Natural killer cell (primary cell): ENCODE measurements at places on chromosomes 4 and X. TPM values are rescaled to one million over a fixed set of nuclear protein-coding genes. Genes with fewer than 3 reads are reported as not detected.

DNA sequence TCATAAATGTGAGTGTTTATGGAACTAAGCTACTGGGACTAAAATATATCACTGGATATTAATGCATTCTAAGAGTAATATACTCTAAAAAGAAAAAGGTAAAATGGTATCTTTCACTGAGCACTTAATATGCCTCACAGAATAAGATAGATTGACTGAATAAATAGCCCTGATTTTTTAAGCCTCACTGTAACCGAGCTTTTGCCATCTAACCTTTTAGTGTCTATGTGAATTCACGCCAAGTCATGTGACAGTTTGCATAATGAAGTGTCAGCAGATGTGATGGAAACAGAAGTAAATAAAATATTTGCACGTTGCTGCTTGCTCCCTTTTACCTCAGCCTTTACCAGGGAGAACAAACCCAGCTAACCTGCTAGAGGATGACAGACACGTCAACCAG, 119.7 kb upstream of the NWD2 start:
- DNase-seq, result no peak
- no peaks in the 10 kb centered on the region for H3K36me3 ChIP-seq
- no peak overlapping the region for H3K4me3 ChIP-seq
- no peaks in the 10 kb centered on the region for H3K4me1 ChIP-seq
- no peak overlapping the region for H3K27ac ChIP-seq

- H3K4me3 ChIP-seq, result no peak overlapping the region
- H3K36me3 ChIP-seq, result no peaks in the 10 kb centered on the region
- peaks cover 7% of the 10 kb centered on the region for H3K4me1 ChIP-seq
- no peak overlapping the region for H3K27ac ChIP-seq
- H3K27me3 ChIP-seq, result no peaks in the 10 kb centered on the region
Measured at GRCh38 chr4:7074426-7074825, 6.6 kb upstream of the GRPEL1 start.

GRCh38 chrX:13258052-13258444, 61.8 kb downstream of the ATXN3L start:
- no peak overlapping the region for H3K4me3 ChIP-seq
- H3K27me3 ChIP-seq, result no peaks in the 10 kb centered on the region
- DNase-seq, result no peak
- H3K36me3 ChIP-seq, result no peaks in the 10 kb centered on the region
- peaks cover 11% of the 10 kb centered on the region for H3K4me1 ChIP-seq

DNA sequence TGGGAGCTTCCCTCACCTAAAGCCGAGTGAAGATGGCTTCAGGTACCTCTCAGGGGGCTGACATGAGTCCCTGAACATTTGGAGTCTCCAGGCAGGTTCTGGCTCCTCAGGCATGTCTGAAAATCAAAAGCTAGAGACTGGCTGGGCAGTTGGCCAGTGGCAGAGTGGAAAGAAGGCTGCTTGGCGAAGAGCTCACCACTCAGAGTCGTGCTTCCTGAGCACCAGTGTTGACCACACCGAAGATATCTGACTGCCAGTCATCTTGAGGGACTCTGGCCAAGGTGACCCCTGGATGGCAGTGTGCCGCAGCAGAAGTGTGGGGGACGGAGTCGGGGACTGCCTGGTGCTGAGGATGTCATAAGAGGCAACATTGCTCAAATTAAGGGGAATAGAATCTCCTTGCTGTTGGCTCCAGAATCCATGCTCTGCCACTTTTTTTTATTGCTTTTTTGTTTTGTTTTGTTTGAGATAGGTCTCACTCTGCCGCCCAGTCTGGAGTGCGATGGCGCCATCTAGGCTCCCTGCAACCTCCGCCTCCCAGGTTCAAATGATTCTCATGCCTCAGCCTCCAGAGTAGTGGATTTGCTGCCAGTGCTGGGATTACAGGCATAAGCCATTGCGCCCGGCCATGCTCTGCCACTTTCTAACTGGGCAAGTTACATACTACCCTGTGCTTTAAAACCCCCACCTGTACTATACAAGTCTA, 172.5 kb upstream of the GATB start:
- H3K27ac ChIP-seq, result no peak overlapping the region
- no peaks in the 10 kb centered on the region for H3K4me1 ChIP-seq
- no peak overlapping the region for H3K4me3 ChIP-seq
- H3K36me3 ChIP-seq, result no peaks in the 10 kb centered on the region
- DNase-seq, result no peak
- no peaks in the 10 kb centered on the region for H3K27me3 ChIP-seq

DNA sequence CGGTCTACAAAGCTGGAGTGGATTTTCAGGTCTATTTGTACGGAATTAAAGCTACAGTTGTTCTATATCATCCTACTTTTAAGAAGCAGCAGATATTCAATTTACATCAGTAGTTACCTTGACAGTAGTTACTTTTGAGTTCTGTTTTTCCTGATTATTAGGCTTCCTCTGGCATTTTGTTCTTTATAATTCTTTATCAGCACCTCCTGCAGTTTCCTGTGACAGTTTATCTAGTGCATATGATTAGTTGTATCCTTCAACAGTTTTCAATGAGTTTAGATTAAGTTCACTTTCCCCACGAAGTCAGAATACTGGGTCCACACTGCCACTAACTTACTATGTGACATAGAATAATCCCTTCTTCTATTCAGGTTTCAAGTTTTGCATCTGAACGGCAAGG, 71.7 kb downstream of the IDS start:
- H3K4me3 ChIP-seq, result no peak overlapping the region
- no peaks in the 10 kb centered on the region for H3K27me3 ChIP-seq
- no peak for DNase-seq
- H3K36me3 ChIP-seq, result no peaks in the 10 kb centered on the region

- no peak for DNase-seq
- H3K4me3 ChIP-seq, result no peak overlapping the region
- H3K4me1 ChIP-seq, result no peaks in the 10 kb centered on the region
Measured at GRCh38 chr4:124181039-124181438, 531.5 kb downstream of the ANKRD50 start.

- DNase-seq, result no peak
- H3K4me1 ChIP-seq, result peaks cover 4% of the 10 kb centered on the region
- no peak overlapping the region for H3K27ac ChIP-seq
- H3K4me3 ChIP-seq, result no peak overlapping the region
- no peaks in the 10 kb centered on the region for H3K36me3 ChIP-seq
- no peaks in the 10 kb centered on the region for H3K27me3 ChIP-seq
Measured at GRCh38 chr4:7753931-7754465, 185.7 kb downstream of the AFAP1 start.

DNA sequence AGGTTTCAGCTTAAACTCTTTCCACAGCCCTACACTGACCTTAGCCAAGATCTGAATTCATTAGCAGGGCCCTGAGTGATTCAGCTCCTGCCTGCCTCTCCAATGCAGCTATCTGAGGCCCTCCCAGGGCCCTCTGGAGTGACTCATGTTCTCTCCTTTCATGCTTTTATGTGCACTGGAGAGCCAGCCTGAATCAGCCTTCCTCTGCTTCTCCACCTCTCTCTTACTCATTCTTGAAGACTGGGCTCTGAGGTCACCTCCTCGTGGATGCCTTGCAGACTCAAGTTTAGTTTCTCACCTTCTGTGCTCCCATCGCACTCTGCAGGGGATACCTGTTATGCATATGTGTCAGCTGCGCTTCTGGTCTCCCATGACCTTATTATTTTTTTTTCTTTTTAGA, 3.1 kb upstream of the OCIAD2 start:
- DNase-seq, result no peak
- no peak overlapping the region for H3K27ac ChIP-seq
- H3K27me3 ChIP-seq, result no peaks in the 10 kb centered on the region
- no peak overlapping the region for H3K4me3 ChIP-seq

DNA sequence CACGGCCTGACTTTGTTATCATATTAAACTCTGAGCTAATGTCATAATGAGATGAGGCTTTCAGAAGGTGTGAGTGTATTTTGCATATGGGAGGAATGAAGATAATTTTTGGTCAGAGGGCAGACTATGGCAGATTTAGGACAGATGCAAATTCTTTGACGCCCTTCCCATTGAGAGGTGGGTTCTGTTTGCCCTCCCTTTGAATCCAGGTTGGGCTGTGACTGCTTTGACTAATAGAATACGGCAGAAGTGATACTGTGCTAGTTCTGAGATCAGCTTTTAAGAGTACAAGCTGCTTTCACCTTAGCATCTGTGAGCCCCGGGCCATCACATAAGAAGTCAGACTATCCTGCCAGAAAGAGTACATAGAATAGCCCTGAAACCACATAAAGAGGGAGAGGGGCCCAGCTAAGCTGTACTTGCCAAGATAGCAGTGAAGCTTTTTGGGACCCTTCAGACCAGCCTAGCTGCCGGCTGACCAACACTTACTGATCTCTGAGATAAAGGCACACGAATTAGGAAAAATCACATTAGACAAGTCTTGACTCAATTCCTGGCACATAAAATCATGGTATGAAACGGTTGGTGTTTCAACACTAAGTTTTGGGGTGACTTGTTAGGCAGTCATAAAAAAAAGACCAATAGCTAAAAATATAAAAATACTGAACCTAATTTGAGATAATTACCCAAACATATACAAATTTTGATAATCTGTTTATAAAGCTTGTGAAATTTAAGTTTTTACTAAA, 166.7 kb upstream of the SH3RF1 start:
- no peaks in the 10 kb centered on the region for H3K36me3 ChIP-seq
- H3K4me1 ChIP-seq, result peaks cover 8% of the 10 kb centered on the region
- no peak overlapping the region for H3K27ac ChIP-seq
- no peak overlapping the region for H3K4me3 ChIP-seq
- DNase-seq, result no peak
- H3K27me3 ChIP-seq, result no peaks in the 10 kb centered on the region

GRCh38 chr4:11614426-11614825, 185.7 kb upstream of the HS3ST1 start:
- H3K27me3 ChIP-seq, result no peaks in the 10 kb centered on the region
- H3K27ac ChIP-seq, result no peak overlapping the region
- no peak for DNase-seq
- H3K36me3 ChIP-seq, result no peaks in the 10 kb centered on the region
- H3K4me3 ChIP-seq, result no peak overlapping the region

- no peak for DNase-seq
- no peaks in the 10 kb centered on the region for H3K27me3 ChIP-seq
- no peak overlapping the region for H3K27ac ChIP-seq
- no peak overlapping the region for H3K4me3 ChIP-seq
- no peaks in the 10 kb centered on the region for H3K36me3 ChIP-seq
- H3K4me1 ChIP-seq, result no peaks in the 10 kb centered on the region
Measured at GRCh38 chr4:176830971-176831370, 38.2 kb upstream of the VEGFC start.

DNA sequence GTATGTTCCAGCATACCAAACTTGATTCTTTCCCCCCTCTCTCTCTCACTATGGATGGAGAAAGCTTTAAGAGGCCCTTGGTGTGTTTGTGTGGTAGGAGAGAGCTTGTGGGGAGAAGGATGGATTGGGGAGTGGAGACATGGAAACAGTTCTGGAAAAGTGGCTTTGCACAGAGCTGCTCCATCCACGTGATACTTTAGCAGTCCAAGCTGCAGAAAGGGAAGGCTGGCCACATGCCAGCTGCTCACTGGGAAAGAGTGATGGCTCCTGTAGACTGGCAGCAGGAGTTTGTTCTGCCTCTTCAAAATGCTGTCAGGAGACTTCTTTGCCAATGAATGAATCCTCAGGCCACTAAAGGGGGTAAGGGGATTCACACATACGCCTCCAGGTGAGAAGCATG, 21.7 kb upstream of the SEC24B start:
- DNase-seq, result no peak
- no peaks in the 10 kb centered on the region for H3K27me3 ChIP-seq
- H3K4me3 ChIP-seq, result no peak overlapping the region

- no peaks in the 10 kb centered on the region for H3K36me3 ChIP-seq
- H3K27ac ChIP-seq, result no peak overlapping the region
- H3K4me1 ChIP-seq, result no peaks in the 10 kb centered on the region
- DNase-seq, result no peak
Measured at GRCh38 chr4:87399148-87399547, 8.2 kb upstream of the HSD17B11 start.

- no peak for DNase-seq
- H3K4me3 ChIP-seq, result no peak overlapping the region
- H3K36me3 ChIP-seq, result no peaks in the 10 kb centered on the region
- no peak overlapping the region for H3K27ac ChIP-seq
- no peaks in the 10 kb centered on the region for H3K4me1 ChIP-seq
Measured at GRCh38 chr4:123921339-123921738, 524.7 kb downstream of the SPRY1 start.

GRCh38 chrX:120485315-120485637, 16.2 kb upstream of the LAMP2 start:
- peak overlapping the region; percentile 87 for H3K4me3 ChIP-seq
- no peak for DNase-seq
- H3K27ac ChIP-seq, result peak overlapping the region; percentile 85
- no peaks in the 10 kb centered on the region for H3K27me3 ChIP-seq
- peaks cover 23% of the 10 kb centered on the region for H3K4me1 ChIP-seq
- no peaks in the 10 kb centered on the region for H3K36me3 ChIP-seq

- H3K27ac ChIP-seq, result no peak overlapping the region
- H3K4me1 ChIP-seq, result no peaks in the 10 kb centered on the region
Measured at GRCh38 chr4:83922402-83922801, 386.5 kb downstream of the GPAT3 start.

GRCh38 chr4:52096048-52096447, 44.9 kb downstream of the SPATA18 start:
- no peaks in the 10 kb centered on the region for H3K4me1 ChIP-seq
- H3K36me3 ChIP-seq, result no peaks in the 10 kb centered on the region
- no peak overlapping the region for H3K4me3 ChIP-seq

GRCh38 chr4:56973336-56973735, 4.1 kb downstream of the NOA1 start:
- peaks cover 40% of the 10 kb centered on the region for H3K36me3 ChIP-seq
- peaks cover 29% of the 10 kb centered on the region for H3K4me1 ChIP-seq
- H3K27ac ChIP-seq, result no peak overlapping the region
- no peak overlapping the region for H3K4me3 ChIP-seq
- no peak for DNase-seq

GRCh38 chr4:76434901-76435527, at the start of gene SHROOM3:
Gene SHROOM3, plus strand, starts transcription at chr4:76435229. Its CDS starts 824 bp downstream, at chr4:76436053.
- no peak within 1 kb of the TSS for H3K27ac ChIP-seq
- H3K4me1 ChIP-seq, result no peaks in the 10 kb centered on the region
- no peak within 1 kb of the TSS for H3K4me3 ChIP-seq
- no peak for DNase-seq
- no peaks in the 10 kb centered on the region for H3K27me3 ChIP-seq
- no peaks in the 10 kb centered on the region for H3K36me3 ChIP-seq

- DNase-seq, result no peak
- no peak overlapping the region for H3K27ac ChIP-seq
Measured at GRCh38 chr4:113968473-113968872, 11.0 kb downstream of the ARSJ start.

GRCh38 chr4:52588771-52589591, 70.1 kb downstream of the USP46 start:
- DNase-seq, result no peak
- no peaks in the 10 kb centered on the region for H3K27me3 ChIP-seq
- H3K27ac ChIP-seq, result no peak overlapping the region
- H3K4me3 ChIP-seq, result no peak overlapping the region
- H3K36me3 ChIP-seq, result no peaks in the 10 kb centered on the region
- H3K4me1 ChIP-seq, result peaks cover 13% of the 10 kb centered on the region

EDA gene
- not detected for total RNA-seq

CXCL6 gene
- total RNA-seq, result not detected

SHISA3 gene
- not detected for total RNA-seq

RASL11B gene
- total RNA-seq, result not detected

TRAM1L1 gene
- total RNA-seq, result not detected

SLC6A14 gene
- not detected for total RNA-seq

CTPS2 gene
- total RNA-seq, result 6.0 TPM

C1QTNF7 gene
- total RNA-seq, result not detected

NDST4 gene
- not detected for total RNA-seq

DGKK gene
- total RNA-seq, result 11.4 TPM
